Renal pelvis (tissue), 12 donors: ENCODE measurements at places on chromosomes 5 and 9. TPM values are rescaled to one million over a fixed set of nuclear protein-coding genes. Genes with fewer than 3 reads are reported as not detected.

- no peak for DNase-seq
Observed at GRCh38 chr9:38412751-38413150, 11.5 kb downstream of the IGFBPL1 start.

- no peak for DNase-seq
Observed at GRCh38 chr5:106699198-106699597, 971.5 kb downstream of the EFNA5 start.

- DNase-seq, result no peak
Observed at GRCh38 chr5:34833976-34834793, 4.8 kb upstream of the TTC23L start.

GRCh38 chr9:21811914-21812313 is 9.5 kb downstream of the MTAP start:
- DNase-seq, result no peak

DNA sequence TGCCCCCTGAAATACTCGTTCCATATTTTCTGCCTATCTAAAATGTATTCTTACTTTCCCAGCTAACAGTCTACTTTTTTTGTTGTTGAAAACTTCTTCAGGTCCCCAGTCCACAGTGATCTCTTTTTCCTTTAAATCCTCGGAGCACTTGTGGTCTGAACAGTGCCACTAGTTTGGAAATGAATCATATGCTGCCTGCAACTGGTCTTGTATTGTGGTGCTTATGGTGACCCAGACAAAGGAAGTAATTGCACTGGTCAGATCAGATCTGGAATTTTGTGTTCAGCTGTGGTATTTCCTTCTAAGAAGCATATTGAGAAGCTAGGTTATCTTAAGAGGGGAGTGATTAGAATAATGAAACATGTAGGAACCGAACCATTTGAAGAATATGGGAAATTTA is 2.9 kb downstream of the UNC13B start:
- DNase-seq, result no peak

The KCTD16 gene
- 2.7 TPM for polyA plus RNA-seq

The TMEM174 gene
- polyA plus RNA-seq, result 27.2 TPM

The NDOR1 gene
- polyA plus RNA-seq, result 17.2 TPM

The HOMER1 gene
- polyA plus RNA-seq, result 21.1 TPM

The TSC1 gene
- polyA plus RNA-seq, result 56.3 TPM
